ENCODE measurements at places on chromosomes 2 and 18.

DNA sequence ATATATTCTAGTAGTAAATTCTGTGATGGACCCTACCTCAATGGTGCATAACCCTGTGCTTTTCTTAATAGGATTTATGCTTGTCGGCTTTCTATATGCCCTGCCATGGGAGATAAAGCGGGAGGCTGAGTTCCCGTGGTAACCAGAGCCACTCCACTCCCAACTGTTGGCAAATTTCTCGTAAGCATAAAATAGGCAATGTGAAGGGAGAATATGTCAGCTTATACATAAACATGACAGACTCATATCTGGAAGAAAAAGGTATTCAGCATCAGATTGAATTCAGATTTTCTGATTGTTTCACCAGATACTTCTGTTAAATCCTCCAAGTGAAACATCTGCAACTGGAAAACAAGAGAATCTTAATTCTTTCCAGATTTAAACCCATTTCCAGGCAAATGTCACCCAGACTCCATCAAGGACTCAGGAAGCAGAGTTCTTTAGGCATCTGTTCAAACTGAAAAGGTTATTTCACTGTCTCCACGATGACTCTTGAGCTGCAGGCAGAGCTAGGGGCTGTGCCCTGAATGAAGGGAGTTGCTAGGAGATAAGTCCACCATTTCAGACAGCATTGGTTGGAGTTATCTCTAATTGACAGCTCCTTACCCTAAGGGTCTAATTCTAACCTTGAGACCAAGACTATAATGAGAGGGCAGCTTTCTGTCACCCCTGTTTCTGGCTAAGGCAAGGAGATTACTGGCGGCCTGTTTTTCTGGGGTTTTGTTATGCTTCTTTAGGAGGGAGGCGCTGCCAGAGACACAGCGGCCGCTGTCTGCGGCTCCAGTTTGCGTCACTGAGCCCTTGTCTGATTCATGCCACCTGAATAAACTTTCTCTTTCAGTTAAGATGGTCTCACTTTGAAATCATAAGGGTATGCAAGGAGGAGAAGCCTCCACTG, 381.3 kb downstream of the SOX11 start:
- H3K4me1 ChIP-seq: no peaks in the 10 kb centered on the region
- no peak for DNase-seq
- H3K36me3 ChIP-seq: no peaks in the 10 kb centered on the region
- no peak overlapping the region for H3K4me3 ChIP-seq

DNA sequence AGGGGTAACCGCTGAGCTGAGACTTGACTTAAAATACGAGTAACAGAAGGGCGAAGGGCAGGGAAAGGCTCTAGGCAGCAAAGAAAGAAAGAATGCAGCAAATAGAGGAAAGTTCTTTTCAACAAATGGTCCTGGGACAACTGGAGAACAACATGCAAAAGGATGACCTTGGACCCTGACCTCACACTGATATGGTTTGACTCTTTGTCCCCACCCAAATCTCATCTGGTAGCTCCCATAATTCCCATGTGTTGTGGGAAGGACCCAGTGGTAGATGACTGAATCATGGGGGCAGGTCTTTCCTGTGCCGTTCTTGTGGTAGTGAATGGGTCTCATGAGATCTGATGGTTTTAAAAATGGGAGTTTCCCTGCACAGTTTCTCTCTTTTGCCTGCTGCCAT, 33.9 kb downstream of the ST3GAL5 start:
- H3K4me3 ChIP-seq: peak overlapping the region; percentile 90
- H3K4me1 ChIP-seq: peaks cover 33% of the 10 kb centered on the region
- H3K27me3 ChIP-seq: no peaks in the 10 kb centered on the region
- no peak for DNase-seq
- peaks cover 31% of the 10 kb centered on the region for H3K36me3 ChIP-seq

DNA sequence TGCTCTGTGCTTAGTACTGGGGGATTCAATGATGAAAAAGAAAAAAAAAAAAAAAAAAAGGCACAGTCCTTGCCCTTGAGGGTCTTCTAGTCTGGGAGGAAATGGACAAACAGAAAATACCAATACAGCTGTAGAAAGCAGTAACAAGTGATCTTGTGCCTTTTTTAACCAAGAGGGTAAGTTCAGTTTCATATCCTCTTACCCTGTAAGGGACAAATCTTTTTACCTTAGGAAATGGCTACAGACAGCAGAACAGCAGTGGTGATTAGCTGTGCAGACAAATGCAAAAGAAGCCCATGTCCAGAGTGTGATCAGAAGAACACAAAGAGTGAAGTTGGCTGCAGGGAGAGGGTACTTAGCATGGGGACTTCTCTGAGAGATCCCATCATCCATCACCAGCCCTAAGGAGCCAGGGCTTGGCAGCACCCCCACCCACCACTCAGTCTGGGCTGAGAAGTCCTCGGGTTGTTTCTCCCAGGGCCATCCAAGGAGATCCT, 102.9 kb downstream of the ALPK2 start:
- DNase-seq: no peak
- H3K36me3 ChIP-seq: no peaks in the 10 kb centered on the region
- H3K4me1 ChIP-seq: peaks cover 10% of the 10 kb centered on the region
- no peak overlapping the region for H3K4me3 ChIP-seq
- H3K27ac ChIP-seq: no peak overlapping the region

DNA sequence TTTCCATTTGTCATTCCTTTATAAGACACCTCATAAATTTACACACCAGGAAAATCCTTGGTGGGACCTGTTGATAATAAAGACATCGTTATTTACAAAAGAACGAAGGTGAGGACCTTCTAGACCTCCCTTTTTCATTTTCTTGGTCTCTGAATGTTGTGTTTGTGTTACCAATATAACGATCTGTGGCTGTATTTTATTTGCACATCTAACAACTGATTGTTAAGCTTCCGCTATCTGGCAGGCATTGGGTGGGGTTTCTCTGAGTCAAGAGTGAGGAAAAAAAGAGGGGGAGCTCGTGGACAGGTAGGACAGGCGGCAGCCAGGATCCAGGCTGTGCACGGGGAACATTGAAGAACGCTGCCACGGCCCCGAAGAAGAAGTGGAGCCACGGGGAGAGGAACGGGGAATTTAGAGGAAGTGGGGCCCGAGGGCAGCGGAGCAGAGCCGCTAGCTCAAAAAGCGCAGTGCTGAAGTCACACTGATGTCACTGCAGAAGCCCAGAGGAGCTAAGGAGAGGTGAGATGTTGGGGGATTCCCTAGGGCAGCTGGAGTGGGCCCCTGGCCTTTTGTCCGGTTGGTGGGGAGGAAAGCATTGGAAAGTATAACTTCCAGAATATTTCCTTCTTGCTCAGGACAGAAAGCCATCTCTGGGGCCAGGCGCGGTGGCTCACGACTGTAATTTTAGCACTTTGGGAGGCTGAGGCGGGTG, 20.9 kb upstream of the DNMT3A start:
- peak overlapping the region; percentile 95 for H3K4me3 ChIP-seq
- H3K27ac ChIP-seq: peak overlapping the region; percentile 90
- H3K4me1 ChIP-seq: peaks cover 19% of the 10 kb centered on the region
- no peaks in the 10 kb centered on the region for H3K27me3 ChIP-seq

DNA sequence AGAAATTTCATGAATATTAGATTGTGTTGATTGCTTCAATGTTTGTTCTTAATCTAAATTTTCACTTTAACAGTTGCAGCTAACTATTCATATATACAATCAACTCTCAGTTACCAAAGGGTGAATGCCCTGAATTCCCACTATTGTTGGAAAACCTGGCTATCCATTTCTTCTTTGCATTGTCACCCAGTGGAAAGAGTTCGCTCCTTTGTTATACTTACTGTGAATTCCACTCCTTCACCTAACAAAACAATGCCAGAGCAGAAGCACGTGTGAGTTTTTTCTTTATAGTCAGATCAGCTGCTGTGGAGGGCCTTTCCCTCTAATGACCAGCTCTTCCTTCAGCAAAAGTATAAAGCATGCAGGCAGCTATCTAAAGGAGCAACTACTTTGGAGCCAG, 409.2 kb upstream of the NRP2 start:
- H3K4me1 ChIP-seq: no peaks in the 10 kb centered on the region
- H3K27me3 ChIP-seq: no peaks in the 10 kb centered on the region
- H3K36me3 ChIP-seq: no peaks in the 10 kb centered on the region
- DNase-seq: no peak
- no peak overlapping the region for H3K4me3 ChIP-seq

DNA sequence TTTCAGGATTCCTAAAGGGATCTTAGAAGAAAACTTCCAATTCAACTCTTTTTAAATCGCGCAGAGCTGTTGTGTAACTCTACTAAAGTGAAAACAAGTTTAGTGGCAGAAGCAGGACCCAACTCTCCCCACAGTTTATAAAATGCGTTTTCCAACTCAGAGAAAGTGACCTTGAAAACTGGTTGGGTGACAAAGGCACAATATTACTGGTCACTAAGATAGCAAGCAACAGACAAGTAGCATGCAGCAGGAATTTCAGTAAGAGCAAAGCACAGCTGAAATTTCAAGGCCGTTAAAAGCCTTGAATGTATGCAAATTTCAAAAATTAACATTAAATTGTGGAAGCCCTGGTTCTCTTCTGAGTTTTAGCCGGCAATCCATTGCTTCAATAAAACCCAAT, 66.9 kb downstream of the STK39 start:
- DNase-seq: no peak
- no peaks in the 10 kb centered on the region for H3K27me3 ChIP-seq
- H3K27ac ChIP-seq: no peak overlapping the region
- peaks cover 19% of the 10 kb centered on the region for H3K4me1 ChIP-seq
- no peak overlapping the region for H3K4me3 ChIP-seq

- DNase-seq: no peak
- no peak overlapping the region for H3K27ac ChIP-seq
- no peak overlapping the region for H3K4me3 ChIP-seq
- no peaks in the 10 kb centered on the region for H3K36me3 ChIP-seq
These were observed 235.6 kb downstream of the CPS1 start for GRCh38 chr2:210792000-210792399.

GRCh38 chr2:110865188-110865587, 132.8 kb downstream of the ACOXL start:
- DNase-seq: no peak
- no peaks in the 10 kb centered on the region for H3K36me3 ChIP-seq
- H3K4me3 ChIP-seq: no peak overlapping the region
- no peaks in the 10 kb centered on the region for H3K27me3 ChIP-seq
- H3K4me1 ChIP-seq: peaks cover 24% of the 10 kb centered on the region
- peak overlapping the region; percentile 62 for H3K27ac ChIP-seq

DNA sequence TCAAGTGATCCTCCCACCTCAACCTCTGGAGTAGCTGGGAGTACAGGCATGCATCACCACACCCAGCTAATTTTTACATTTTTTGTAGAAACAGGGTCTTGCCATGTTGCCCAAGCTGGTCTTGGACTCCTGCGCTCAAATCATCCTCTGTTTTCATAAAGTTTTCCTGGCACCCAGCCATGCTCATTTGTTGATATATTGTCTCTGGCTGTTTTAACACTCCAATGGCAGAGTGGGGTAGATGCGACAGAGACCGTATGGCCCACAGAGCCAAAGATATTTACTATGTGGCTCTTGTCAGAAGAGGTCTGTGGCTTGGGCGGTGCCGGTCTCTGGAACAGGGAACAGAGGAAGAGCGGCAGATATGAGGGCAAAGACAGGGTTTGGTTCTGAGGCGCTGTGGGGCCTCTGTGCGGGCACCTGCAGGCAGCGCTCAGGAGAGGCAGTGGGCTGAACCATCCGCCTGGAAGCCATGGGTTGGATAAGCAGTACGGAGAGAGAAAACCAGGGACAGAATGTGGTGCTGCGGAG, 50.2 kb downstream of the CENPO start:
- no peaks in the 10 kb centered on the region for H3K27me3 ChIP-seq
- H3K36me3 ChIP-seq: no peaks in the 10 kb centered on the region
- no peak overlapping the region for H3K4me3 ChIP-seq
- no peak overlapping the region for H3K27ac ChIP-seq
- DNase-seq: no peak

- no peak overlapping the region for H3K4me3 ChIP-seq
- H3K27me3 ChIP-seq: no peaks in the 10 kb centered on the region
- no peak overlapping the region for H3K27ac ChIP-seq
These were observed 75.3 kb downstream of the RTP5 start for GRCh38 chr2:241944821-241945220.

DNA sequence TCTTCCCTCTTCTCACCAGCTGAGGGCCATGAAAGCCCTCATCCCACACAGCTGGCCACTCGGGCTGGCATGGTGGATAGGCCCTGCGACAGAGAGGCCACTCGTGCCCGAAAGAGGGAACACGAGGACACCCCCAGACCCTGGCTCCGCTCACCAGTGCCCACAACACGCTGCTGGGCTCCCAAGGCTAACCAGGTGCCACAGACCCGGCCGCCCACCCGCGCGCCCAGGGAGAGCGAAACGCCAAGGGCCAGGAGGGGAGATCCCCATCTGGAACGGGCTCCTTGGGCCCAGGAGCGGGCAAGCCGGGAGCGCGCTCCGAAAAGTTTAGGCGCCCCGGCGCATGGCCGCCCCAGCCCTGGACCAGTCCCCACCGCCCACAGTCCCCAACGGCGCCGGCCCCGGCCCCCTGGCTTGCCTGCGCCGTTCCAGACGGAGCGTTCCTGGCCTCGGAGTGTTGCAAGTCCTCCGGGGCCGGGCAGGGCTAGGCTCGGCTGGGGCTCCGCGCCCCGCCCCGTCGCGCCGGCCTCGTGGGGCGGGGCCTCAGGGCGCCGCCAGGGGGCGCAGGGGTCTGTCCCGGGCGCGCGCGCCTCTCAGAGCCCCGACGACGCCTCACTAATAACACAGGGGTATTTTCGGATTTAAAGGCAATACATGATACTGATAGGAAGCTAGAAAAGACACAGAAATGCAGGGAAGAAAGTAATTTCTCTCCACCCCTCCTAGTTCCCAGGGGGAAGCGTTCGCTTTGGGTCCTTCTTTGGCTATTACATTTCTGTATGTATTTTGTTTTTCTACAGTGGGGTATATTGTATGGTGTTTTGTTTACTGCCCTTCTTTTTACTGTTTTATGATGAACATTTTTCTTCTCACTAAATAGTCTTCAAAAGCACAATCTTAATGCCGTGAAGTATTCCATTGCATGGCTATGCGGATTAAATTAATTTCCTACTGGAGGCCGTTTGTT, at the start of gene TMBIM1:
TMBIM1 (minus strand) TSS at position 456 of the 967 bp plus-strand sequence. CDS start 10,362 bp downstream, outside the sequence.
- no peaks in the 10 kb centered on the region for H3K36me3 ChIP-seq
- peak within 1 kb of the TSS; percentile 87 for H3K4me3 ChIP-seq
- peak within 1 kb of the TSS; percentile 98 for H3K27ac ChIP-seq
- peaks cover 64% of the 10 kb centered on the region for H3K4me1 ChIP-seq

DNA sequence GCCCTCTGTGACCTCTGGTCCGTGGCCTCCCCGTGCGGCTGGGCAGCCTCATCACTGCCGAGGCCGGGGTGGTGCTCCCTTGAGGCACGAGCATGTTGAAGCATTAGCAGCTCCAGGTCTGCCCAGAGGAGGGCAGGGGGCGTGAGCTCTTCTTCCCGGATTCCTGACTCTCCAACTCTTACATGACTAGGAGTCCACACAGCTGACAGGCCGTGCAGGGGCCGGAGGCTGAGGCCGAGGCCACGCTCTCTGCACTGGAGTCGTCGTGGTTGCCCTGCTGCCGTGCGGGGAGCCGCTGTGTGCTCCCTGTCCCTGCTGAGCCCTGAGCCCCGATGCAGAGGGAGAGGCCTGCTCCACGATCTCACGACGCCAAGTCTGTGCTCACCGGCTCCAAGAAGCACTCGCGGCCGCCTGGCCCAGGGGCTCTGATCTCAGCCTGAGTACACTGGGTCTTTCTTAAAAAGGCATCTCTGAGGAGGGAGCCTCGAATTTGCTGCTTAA, 19.4 kb upstream of the KCNG2 start:
- H3K4me1 ChIP-seq: no peaks in the 10 kb centered on the region
- no peak overlapping the region for H3K4me3 ChIP-seq
- H3K27me3 ChIP-seq: peaks cover 35% of the 10 kb centered on the region
- H3K36me3 ChIP-seq: no peaks in the 10 kb centered on the region
- no peak overlapping the region for H3K27ac ChIP-seq

GRCh38 chr2:143514413-143514812, 385.2 kb downstream of the ARHGAP15 start:
- H3K4me1 ChIP-seq: peaks cover 13% of the 10 kb centered on the region
- no peak for DNase-seq
- H3K27me3 ChIP-seq: no peaks in the 10 kb centered on the region
- no peak overlapping the region for H3K27ac ChIP-seq

Measured in naive thymus-derived CD8-positive, alpha-beta T cell (primary cell).